ENCODE measurements at places on chromosomes 6 and 20.

DNA sequence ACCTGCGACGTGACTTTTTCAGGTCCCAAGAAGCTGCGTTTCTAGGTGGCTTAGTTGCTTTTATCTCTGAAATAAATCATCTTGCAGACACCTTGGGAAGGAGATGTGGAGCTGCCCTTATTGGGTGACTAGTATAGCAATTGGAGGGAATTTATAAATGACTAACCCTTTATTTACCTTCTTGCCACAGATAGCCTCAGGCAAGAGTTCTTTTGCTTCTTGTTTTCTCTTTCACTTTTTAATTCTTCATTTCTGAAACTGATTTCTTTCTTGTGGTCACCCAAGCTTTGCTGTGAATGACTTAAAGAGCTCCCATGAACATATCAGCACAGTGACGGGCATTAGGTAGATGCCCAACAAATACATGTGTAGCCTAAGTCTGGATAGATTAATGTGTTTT is 3.0 kb downstream of the ADGRF4 start:
- DNase-seq: no peak

GRCh38 chr6:157708933-157709332 is 114.1 kb upstream of the SNX9 start:
- no peak for DNase-seq

DNA sequence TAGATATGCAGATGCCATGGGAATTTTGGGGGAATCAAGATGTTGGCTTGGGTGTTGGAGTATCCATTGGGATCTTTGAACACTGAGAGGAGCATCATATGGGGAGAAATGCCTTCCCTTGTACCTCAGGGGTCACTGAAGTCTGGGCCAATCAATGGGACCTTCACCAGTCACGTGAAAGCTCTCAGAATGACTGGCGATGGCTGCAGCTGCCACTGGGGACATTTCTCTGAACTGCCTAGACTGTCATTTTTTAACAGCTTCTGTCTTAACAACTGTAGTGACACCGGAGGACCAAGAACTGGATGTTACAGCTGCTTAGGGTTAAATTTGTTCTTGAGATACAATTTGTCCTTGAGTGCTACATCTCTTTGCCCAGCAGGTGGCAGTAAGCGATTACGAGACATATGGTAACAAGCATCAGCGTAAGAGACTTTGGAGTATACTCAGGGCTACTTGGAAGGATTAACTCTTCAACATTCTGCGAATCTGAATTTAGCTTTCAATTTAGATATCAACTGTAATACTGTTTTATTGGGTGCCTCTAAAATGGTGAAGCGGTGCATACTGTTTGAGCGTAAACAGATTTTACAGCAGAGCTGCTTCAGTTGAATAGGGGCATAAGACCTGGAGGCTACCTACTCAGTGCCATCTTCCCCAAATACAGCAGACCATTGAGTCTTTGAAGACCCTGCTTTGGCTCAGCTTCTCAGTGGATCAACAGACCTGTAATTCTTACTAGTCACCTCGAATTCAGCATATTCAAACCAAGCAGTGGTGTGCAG is 36.0 kb downstream of the CCN2 start:
- peak; percentile 78 for DNase-seq

- DNase-seq: no peak
Observed at GRCh38 chr20:46406986-46407670, 713 bp upstream of the ELMO2 start.

- peak; percentile 15 for DNase-seq
Observed at GRCh38 chr20:20003031-20003954, 13.9 kb upstream of the NAA20 start.

GRCh38 chr6:23334360-23334759 is 765.0 kb downstream of the HDGFL1 start:
- DNase-seq: no peak

DNA sequence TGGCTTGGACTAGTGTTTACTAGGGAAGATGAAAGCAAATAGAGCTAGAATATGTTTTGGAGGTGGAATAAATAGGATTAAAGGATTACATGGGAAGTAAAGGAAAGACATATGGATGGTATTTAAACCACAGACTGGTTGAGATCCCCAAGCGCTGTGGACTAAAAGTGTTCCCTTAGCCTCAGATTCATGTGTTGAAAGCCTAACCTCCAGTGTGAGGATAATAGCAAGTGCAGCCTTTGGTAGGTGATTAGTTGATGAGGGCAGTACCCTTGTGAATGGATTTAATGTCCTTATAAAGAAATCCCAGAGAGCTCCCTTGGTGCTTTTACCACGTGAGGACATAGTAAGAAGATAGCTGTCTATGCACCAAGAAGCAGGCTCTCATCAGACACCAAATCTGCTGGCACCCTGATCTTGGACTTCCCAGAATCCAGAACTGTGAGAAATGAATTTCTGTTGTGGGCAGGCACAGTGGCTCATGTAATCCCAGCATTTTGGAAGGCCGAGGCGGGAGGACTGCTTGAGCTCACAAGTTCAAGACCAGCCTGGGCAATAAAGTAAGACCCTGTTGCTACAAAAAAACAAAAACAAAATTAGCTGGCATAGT is 57.3 kb upstream of the MCM9 start:
- no peak for DNase-seq

DNA sequence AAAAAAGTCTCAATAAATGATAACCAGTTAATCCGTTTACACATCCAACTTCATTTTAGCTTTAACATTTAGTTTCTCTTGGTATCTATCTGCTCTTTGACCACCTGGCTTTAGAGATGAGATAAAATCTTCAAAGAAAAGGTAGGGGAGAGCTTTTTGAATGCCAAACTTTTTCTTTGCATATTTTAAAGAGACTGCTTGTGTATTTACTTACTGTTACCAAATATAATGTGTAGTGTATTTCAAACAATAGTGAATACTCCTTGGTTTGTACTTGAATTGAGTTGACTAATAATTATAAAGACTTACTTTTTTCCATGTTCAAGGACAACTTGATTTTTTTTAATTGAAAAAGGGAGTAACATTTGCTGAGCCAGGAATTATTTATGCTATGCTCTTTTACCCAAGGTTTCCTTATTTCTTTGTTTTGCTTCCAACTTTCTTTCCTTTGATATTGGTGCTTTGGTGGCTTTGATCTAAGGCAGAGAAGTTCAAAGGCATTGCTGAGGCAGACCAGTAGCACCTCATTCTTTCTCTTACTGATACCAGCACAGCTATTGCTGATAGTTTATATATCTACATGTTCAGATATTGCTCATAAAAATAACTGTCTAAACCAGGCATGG is 7.8 kb downstream of the CCDC170 start:
- DNase-seq: no peak

DNA sequence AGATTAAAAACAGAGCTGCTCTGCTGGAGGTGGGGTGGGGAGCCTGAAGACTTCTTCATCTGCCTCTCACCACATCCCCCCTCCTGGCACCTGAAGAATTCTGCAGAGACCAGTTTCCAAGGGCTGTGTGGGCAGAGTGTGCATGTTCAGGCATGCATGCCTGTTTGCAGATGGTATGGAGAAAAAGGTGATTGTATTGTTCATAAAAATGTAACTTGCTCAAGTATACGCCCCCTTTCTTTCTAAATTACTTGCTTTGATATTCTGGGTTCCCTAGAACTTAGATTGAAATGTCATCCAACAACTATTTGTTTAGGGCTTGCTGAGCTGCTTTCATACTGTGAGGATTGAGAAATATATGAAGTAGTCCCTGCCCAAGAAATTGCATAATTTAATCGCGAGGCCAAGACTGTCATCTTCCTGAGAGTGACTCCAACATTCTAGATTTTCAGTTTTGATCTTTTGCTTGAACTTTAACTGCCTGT is 83.6 kb downstream of the LCA5 start:
- peak; percentile 67 for DNase-seq

GRCh38 chr6:41159415-41160082 is 3.4 kb downstream of the TREM2 start:
- no peak for DNase-seq

DNA sequence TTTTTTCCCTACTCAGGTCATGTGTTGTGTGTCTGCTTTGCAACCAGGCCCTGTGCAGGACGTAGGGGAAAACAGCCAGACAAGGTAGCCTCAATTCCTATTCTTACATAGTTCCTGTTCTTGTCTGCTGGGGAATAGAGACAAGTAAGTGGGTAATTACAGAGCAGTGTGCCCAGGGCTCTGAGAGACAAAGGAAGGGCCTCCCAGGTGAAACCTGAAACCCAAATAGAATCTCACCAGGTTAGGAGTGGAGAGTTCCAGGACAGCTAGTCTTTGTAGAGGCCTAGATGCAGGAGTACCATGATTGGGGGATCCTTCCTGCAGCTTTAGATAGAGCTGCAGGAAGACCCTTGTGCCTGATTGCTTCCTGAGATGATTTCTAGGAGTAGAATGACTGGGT is 48.4 kb downstream of the DHX35 start:
- DNase-seq: no peak

DNA sequence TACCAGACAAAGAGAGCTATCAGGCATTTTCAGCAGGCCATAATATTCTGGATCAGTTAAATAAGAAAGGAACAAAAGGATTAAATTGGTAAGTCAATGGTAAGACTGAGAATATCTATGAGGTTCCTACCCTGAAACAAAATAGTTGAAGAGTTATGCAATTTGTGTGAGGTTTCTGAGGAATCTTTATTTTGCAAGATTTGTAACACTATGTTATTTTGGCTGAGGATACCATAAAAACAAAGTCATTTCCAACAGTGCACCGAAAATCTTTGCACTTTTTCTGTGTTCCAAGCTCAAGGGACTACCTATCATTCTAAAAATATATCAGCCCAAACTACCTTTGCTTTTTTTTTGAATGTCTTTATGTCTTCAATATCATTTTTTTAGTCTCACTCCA is 383.3 kb upstream of the CITED2 start:
- peak; percentile 65 for DNase-seq

DNA sequence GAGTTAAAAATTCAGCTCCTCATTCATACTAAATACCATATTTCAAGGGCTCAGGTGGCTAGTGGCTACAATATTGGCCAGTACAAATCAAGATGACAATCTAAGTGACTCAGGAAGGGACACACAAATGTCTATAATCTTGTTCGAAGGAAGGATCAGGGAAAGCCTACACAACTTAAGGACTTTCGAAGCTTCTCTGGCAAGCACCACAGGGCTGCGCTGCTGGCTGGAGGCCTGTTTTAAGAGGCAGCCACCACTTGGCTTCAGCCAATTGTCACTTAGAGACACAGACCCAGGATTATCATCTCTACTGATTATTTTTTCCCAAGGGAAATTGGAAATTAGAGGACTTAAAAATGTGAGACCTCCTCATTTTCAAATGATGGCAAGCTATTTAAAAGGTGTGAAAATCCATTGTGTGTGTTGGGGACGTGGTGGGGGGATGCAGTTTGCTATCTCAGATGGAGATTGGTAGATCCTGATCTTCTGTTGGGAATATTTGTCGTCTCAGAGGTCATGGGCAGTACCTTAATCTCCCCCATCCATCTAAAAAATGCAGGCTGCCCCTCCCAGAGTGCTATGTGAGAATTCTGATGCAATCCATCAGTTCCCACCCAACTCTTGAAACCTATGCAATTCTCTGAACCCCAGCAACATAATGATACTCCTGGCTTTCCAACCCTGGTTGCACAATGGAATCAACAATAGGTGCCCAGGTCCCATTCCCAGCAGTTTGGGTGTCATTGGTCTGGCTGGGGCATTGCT is 11.3 kb downstream of the ARHGAP40 start:
- no peak for DNase-seq

DNA sequence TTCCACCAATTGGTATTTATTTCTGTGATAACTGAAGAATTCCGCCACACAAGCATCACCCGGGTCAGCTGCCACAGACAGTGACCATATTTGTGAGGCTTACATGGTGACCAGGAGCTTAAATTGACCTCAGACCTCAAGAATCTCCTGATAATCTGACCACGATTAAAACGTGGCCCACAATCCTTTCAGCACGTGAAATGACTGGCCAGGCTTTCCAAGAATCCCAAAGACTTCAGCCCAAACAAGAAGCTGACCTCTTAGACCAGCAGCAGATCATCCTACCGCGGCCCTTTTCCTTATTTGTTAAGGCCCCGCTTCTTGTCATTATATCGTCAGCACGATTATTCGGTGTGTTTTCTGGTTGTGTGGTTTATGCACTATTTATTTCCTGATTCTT is 45.6 kb upstream of the CD93 start:
- peak; percentile 56 for DNase-seq

- DNase-seq: peak; percentile 47
Observed at GRCh38 chr6:42230345-42231321, 13.0 kb upstream of the MRPS10 start.

GRCh38 chr20:38343311-38344106 is 2.8 kb upstream of the LBP start:
- no peak for DNase-seq

- peak; percentile 53 for DNase-seq
Observed at GRCh38 chr20:38246357-38247165, 14.0 kb downstream of the KIAA1755 start.

DNA sequence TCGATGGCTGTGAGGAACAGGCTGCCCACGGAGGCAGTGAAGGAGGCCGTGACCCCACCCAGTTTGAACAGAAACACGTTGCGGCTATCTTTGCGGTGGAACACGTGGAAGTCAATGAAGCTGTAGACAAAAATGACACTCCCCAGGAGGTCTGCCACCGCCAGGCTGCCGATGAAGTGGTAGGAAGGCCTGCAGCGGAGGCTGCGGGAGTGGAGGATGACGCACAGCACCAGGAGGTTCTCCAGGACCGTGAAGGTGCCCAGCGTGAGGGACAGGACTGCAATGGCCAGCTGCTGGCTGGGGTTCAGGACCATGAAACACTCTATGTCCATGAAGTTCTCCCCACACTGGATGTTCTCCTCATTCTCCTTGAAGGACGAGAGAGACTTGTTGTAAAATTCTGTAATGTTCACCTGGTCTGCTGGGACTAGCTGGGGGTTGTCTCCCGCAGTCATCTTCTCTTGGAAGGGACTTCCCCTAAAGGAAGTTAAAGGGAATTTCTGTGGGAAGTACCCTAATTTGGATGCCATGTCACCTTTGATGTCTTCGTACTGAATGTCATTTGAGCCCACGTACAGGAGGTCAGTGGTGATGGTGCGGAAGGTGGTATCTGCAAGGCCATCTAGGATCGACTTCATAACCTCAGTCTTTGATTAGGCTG is 21.4 kb downstream of the CNR1 start:
- DNase-seq: no peak

DNA sequence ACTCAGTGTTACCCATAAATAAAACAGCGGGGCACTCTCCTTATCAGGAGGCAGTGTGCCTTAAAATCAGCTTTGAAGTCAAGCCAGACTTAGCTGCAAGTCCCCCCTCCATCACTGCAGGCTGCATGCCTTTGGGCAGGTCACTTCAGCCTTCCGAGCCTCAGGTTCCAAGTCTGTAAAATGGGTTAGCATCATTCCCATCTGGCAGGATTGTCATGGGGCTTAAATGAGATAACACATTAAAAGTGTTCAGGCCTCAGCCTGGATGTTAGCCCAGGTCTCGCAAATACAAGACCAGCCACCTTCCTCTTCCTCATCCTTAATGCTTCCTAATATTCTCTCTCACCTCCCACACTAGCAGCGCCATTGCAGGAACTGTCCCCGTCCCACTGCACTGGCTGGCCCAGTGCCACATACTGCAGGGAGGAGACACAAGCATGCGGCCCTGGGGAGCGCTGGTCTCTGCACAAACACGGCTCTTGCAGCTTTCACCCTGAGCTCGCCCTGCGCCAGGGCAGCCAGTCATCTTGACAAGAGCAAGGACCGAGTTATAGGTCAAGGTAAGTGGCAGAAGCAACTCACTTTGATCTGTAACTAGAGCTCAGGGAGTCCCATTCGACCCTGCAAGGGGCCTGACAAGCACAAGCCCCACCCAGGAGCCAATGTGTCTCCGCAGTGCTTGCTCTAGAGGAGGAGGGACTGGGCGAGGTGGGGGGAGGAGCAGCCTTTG is 564.6 kb upstream of the AGPAT4 start:
- no peak for DNase-seq

Data from fibroblast of lung (primary cell).